ENCODE measurements at places on chromosomes 2 and 18. TPM values are rescaled to one million over a fixed set of nuclear protein-coding genes. Genes with fewer than 3 reads are reported as not detected.

Gene CYP27A1
- total RNA-seq, result not detected

DNA sequence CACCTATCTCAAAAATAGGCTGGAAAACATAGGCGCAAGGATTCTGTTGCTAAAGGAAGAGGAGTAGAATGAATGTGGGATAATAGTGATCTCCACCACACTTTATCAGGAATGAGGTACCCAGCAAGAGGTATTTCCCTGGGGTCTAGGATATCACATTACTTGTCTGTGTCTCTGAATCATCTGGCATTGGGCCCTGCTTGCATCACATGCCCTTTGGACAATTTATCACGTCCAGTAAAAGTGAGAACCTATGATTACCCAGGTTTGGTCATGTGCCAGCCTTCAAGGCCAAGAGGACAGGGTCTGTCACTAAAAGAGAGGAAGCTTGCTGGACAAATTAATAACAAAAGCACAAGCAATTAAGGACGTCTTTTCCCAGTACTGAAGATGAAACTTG lies 11.4 kb upstream of the TRAPPC8 start:
- DNase-seq, result peak; percentile 63

DNA sequence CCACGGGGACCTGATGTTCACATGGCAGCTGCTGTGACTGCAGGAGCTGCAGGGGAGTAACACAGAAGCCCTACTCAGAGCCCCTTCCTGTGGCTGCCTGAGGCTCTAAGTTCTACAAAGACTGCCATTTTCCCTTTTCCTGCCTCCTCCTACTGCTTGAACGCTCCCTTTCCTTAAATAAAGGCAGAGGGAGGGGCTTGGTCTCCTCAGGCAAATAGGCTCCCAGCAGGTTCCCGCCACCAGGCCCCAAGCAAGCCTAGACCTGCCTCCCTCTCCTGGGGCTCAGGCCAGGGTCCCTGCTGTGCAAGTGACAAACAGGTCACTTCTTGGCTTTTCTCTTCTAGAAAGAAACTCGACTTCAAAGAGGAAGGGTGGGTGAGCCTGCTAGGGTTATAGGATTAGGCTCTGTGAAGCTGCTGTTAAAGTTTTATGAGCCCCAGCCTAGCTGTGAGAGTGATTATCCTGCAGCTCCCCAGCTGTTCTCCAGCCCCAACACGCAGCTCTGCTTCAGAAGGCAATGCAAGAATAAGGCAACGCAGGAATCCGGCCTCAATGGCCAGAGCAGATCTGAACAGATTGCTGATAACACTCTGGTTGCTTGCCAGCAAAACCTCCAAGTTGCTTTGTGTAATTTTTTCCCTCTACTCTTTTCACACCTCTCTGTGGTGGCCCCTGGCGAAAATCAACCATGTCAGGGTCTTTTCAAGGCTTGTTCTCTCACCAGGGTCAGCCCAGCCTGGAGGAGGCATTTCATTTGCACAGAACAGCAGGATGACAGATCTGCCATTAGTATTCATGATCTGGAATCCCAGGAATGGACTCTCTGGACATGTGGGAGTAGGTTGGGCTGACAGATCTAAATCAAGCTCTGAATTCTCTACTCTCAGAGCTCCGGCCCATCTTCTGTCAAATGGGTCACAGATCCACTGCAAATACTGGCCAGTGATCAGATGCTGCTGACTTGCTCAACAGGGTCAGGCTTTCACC lies 71.3 kb downstream of the MRO start:
- no peak for DNase-seq

GRCh38 chr2:157785200-157785599 lies 90.9 kb downstream of the ACVR1 start:
- DNase-seq, result no peak

DNA sequence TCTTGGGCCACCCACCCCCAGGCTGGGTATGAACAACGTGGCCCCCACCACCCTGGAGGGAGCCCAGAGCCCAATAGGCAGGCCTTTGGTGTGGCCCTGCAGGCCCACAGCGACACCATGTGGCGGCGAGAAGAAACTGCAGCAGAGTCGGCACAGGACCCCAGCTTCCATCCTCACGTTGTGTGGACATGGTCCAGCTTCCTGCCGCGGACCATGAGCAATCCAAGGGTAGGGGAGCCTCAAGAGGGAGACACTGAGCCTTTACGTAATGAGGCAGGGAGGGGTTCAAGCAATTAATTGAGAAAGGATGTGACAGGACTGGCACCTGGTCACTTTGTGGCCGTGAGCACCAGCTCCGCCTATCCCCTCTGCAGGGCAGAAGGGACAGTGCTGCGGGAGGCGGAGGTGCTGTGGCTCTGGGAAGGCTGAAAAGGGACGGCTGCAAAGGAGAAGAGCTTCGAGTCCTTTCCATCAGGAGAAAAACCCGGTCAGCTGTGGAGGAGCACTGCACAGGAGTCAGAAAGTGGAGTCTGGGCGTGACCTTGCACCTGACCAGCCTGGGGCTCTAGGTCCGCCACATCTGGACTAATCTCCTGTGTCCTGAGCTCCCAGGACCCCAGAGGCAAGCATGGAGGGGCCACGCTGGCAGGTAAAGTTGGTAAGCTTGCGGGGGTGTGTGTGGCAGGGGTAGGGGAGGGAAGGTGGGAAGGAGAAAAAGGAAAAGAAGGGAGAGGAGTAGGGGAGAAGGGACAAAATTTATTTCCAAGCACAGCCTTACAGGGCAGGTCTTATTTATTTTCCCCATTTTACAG lies 44.9 kb downstream of the TMEM37 start:
- peak; percentile 70 for DNase-seq

GRCh38 chr2:10309286-10309685 lies 6.6 kb downstream of the HPCAL1 start:
- no peak for DNase-seq

GRCh38 chr18:60667016-60667415 lies 294.4 kb upstream of the MC4R start:
- DNase-seq, result no peak

DNA sequence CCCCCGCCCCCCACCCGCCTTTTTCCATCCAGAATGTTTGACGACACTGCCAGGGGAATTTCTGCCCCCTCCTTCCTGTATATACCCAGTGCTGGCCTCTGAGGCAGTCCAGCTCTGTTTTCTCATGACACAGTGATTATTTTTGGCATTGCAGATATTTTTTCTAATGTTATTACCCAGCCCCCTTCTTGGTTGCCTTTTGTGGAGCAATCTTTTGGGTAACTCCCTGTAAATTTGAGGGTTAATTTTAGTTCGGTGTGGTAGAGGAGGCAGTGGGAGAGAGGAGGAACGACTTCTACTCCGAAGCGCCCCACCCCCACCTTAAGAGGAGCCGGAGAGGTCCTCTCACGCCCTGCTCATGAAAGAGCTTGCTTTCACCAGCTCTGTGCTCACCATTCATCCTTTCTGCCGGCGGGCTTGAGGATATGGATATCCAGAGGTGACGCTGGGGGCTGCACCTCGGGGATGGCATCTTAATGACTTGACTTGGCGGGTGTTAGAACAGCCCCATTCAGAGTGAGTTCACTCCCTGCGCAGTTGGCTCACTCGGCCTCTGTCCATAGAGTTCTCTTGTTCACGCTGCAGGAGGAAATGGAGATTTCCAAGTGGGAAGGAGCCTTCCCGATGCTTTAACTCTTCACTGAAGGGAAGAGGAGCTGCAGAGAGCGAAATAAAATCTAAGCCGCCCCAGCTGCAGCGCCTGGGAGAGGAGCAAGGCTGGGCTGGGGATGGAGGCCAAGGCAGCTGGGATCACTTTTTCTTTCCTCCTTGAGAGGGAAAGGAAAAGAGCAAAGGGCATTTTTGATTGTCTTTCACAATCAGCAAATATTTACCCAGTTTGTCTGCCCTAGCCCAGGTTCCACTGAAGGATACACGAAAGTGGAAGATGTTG lies 38.4 kb downstream of the EPAS1 start:
- peak; percentile 46 for DNase-seq

GRCh38 chr2:51997571-51997970 lies 965.6 kb upstream of the NRXN1 start:
- peak; percentile 6 for DNase-seq

DNA sequence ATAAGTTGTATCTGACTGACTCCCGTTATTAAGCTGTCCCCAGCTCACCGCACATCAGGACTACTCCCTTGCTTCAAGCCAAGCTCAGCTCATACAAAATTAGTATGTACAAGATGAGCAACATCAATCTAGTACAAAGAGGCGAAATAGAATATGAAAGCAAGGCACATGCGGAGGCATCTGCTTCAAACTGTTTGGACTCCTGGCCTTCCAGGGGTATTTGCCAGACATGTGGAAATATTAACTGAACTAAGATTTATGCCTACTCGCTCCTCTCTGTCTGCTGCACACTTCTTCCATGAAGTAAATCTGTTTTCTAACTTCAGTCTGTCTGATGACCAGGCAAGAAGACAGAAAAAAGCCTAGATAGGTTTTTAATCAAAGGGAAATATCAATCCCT lies 499.8 kb downstream of the PID1 start:
- DNase-seq, result no peak
